LoVo (cell line): ENCODE measurements at places on chromosomes 6 and 20.

GRCh38 chr6:19736066-19736465 is 101.1 kb upstream of the ID4 start:
- peak; percentile 3 for DNase-seq

DNA sequence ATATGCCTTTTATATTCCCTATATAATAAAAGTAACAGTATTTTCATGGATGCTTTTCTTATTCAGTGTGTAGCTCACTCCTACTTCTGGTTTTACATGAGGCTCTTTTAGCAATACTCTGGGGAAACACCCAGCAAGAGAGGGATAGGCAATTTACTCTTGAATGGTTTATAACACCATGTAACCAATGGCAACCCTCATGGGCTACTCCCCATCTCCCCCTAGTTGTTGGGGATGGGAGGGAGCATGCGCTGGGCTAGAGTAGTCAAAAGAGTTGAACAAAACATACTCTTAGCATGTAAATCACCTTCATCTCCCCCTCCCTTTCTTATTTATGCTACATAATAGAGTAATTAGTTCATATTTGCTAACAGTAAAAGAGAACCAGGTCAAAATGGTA is 140.1 kb upstream of the LRFN2 start:
- DNase-seq, result no peak

GRCh38 chr6:160088784-160089533 is 32.7 kb upstream of the SLC22A1 start:
- no peak for DNase-seq

DNA sequence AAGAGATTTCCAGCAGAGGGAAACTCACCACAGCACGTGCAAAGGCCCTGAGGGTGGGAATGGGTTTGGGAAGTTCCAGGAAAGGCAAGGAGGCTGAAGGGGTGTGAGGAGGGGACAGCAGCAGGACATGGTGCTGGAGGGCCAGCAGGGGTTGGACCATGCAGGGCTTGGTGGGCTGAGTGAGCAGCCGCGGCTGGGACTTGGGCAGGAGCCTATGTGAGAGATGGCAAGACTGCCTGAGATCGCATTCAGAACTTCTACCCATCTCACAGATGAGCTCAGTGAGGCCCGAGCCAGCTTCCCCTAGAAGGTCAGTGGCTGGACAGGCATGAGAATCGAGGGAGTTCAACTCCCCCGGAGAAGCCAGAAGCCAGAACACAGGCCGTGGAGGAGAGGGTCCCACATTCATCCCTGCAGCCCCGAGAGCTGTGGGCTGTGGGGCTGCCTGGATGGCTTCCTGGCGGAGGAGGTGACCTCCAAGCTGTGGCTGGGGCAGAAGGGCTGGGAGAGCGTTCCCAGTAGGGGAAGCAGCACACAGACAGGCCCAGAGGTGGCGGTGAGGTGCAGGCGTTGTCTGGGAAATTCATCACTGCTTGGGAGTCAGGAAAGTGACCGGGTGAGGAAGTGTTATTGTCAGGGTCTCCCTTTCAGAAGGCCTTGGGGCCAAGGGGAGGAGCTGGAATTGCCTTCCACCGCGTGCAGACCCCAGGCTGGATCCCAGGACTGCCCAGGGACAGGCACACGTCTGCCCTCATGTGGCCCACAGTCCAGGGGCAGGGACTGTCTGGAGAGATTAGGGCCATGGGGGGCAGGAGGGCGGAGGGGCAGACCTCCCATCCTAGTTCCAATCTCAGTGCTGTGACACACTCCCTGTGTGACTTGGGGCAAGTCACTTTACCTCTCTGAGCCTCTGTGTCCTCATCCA is 103.8 kb downstream of the CEBPB start:
- DNase-seq, result no peak

DNA sequence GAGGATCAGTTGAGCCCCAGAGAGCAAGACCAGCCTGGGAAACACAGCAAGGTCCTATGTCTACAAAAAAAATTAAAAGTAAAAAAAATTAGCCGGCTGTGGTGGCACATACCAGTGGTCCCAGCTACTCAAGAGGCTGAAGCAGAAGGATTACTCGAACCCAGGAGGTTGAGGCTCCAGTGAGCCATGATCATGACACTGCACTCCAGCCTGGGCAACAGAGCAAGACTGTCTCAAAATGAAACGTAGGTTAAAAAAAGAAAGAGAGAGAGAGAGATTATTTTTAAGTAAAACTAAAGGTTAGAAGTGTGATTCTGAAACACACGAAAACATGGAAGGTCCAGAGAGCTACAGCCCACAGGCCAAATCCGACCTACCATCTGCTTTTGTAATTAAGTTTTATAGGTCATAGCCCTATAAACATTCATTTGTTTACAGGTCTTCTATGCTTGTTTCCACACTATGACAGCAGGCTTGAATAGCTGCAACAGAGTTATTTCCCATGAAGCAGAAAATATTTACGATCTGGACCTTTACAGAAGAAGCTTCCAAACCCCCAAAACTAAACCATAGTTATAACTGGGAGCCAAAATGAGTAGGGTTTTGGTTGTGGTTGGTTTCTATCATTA is 279.7 kb downstream of the GMDS start:
- no peak for DNase-seq

GRCh38 chr6:157755746-157756411 is 67.2 kb upstream of the SNX9 start:
- DNase-seq, result no peak

GRCh38 chr6:135839121-135839520 is 12.4 kb upstream of the PDE7B start:
- no peak for DNase-seq

DNA sequence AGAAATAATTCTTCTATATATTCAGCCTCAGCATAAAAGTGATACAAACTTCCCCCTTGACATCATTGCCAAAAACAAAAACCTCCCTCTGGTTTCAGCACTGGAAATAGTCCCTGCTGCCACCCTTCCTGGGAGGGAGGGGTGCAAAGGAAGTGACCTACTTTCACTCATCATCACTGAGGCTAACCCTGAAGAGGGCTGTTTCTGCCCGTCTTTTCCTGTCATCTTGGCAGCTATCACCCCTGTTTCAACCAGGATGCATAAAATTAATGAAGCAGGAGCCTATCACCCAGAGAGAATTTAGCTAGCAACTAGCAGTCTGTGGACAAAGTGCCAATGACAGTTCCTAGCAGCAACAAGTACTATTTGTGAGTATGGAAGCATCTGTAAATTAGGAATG is 397.8 kb downstream of the LAMA2 start:
- no peak for DNase-seq

DNA sequence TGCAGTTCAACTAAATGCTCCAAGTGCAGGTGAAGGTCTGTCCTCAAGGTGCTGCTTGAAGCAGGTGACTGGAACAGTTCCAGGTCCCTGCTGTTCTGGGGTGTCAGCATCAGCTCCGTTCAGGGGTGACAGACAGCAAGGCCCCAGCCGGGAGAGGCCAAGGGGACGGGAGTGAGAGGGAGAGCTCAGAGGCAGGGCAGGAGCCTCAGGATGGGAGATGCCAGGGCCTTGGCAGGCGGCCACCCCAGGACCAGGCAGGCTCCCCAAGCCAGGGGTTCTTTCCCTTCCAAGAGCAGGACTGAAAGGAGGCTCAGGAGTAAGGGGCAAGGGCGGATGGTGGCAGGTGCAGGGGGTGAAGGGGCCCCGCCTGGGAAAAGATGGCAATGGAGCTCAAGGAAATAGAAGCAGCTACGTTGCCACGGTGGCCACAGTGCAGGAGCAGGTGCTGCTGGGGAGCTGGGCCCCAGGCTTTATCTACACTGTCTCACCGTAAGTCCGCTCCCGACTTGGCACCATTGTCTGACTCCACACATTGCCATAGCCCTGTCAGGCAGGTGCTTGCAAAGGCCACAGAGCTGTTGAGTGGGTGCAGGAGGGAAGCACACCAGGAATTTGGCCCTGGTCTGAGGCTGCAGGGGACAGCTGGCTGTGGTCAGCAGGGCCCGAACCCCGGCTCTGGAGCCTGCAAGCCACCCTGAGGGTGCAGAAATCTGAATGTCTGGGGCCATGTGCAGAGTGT is 43.1 kb downstream of the ERMARD start:
- no peak for DNase-seq

- no peak for DNase-seq
These were observed at the start of gene EGFL8 for GRCh38 chr6:32164295-32164694. EGFL8 (plus strand) TSS chr6:32164595; CDS start chr6:32166166, 1,571 bp downstream.

- DNase-seq, result no peak
These were observed 136.0 kb upstream of the FOXQ1 start for GRCh38 chr6:1175877-1176276.

DNA sequence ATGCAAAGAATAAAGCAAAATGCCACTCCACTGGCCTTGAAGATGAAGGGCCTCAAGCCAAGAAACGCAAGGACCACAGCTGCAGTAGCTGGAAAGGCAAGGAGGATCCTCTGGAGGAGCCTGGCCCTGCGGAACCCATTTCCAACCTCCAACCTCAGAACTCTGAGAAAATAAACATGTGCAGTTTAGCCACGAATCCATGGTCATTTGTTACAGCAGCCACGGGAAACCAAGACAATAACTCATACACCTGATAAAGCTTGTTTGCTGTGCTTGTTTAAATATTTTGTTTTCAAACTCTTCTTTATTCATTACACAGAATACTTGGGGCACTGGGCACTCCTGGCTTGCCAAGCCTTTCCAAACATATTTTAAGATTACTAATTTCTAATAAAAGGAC is 10.4 kb downstream of the SERPINB6 start:
- DNase-seq, result no peak

- DNase-seq, result no peak
These were observed 39.5 kb upstream of the KIF16B start for GRCh38 chr20:16612706-16613105.

DNA sequence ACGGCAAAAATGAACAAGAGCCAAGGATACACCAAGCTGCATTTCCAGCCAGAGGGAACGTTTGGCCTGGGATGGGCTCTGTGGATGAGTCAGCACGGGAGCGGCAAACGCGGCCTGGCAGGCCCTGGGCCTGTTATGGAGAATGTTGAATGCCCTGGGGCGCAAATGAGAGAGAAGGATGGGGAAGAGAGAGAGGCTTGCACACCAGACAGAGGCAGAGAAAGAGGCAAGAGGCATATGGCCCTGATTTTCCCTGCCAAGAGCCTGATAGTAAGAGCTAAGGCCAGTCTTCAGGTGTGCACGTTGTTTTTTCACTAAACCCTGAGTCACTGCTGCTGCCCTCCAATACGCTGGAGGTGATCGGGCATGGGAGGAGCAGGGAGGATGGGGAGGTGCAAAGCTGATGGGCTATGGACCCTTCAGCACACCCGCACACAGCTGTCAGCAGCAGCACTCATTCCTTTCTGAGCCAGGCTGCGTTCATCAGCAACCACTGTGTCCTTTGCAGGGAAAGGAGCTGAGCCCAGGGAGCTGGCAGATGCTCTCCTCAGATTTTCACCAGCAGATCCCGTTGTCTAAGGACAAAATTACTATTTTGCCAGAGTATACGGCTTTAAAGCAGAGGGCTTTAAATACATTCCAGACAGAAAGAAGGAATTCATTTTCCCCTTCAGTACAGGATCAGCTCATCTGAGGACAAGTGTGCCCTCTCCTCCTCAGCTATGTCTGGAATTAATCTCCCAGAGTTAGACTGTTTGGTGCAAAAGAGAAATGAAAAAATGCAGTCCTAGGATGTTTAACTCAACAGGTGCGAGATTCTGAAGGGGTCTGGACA is 61.7 kb upstream of the SLC22A23 start:
- peak; percentile 83 for DNase-seq

- no peak for DNase-seq
These were observed 152.0 kb upstream of the ECI2 start for GRCh38 chr6:4287372-4287771.

DNA sequence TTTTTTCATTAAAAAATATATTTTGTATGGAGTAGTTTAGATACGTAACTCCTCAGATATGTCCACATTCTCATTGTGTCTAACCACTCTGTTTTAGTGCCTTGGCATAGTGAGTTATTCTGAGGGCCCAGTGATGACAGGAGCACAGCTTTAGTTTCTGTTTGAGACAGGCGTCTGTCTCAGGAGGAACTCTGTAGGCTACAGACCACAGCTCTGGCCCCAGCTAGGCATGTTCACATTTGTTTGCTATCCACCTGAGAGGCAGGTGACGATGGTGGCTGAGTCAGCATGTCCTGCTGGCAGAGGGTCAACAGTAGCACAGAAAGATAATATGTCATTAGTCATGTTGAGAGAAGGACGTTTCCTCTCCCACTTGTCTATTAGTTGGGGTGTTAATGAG is 16.3 kb downstream of the LRRC1 start:
- peak; percentile 80 for DNase-seq

DNA sequence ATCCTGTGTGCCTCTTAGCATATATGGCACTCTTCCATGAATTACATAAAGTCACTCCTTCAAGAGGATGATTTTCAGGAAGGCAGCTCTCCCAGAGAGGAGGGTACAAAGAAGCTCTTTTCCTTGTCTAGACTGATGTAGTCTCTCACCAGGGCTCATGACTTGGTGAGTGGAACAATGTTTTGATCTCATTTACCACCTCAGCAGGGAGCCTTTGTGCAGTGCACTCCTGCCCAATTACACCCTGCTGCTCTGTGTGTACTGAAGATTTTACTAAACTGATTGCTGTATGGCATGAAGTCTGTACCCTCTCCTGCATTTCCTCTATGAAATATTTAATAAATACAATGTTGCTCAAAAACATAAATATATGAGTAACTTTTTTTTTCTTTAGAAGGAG is 598.3 kb upstream of the HS3ST5 start:
- DNase-seq, result no peak

DNA sequence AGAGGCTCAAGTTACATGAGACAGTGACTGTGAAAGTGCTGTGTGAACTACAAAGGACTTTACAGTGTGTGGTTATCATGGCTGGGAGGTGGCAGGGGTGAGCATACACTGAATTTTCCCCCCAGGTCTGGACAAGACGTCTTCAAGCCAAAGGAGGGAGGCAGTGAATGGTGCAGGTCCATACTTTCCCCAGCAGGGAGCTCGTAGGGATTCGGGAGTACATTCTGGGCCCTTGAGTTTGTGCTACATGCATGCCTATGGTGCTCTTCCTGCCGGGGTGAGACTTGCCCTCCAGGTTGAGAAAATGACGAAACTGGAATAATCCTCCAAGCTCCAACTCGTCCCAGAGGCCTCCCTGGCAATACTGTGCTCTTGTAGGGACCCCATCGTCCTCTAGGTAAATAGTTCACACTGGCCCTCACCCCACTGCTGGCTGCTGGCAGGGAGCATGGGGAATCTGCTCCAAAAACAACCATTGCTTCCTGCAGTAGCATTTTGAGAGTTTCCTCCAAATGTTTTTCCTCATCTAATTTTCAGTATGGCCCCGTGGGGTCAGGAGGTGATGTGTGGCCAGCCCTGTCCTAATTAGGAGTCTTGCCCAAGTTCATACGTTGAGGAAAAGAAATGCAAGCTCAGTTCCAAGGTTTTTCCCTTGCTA is 57.6 kb downstream of the ZNF831 start:
- no peak for DNase-seq

GRCh38 chr6:132096245-132096644 is 145.1 kb upstream of the CCN2 start:
- no peak for DNase-seq

DNA sequence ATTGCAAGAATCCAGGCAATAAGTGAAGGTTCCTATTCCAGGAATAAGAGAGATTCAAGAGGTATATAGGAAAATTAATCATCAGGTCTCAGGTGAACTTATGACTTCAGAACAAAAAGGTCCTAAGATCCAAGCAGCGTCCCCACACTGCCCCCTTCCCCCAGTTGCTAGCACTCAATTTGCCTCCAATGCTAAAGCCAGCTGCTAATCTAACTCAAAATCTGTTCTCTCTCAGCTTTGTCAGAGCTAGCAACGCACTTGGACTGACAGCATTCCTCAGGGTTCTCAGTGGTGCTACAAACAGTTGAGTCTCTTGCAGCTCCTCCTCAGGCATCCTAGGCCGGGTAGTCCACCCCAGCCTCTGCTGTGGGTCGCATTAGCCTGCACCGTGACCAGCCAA is 148.3 kb downstream of the RFX6 start:
- no peak for DNase-seq
